Kidney epithelial cell (primary cell): ENCODE measurements at places on chromosomes 5 and 9.

- no peak for DNase-seq
These were observed 204.1 kb downstream of the EBF1 start for GRCh38 chr5:158895588-158895987.

- DNase-seq = no peak
These were observed 798.3 kb downstream of the MAT2B start for GRCh38 chr5:164303646-164304215.

GRCh38 chr9:125145425-125145824 lies 2.1 kb upstream of the SCAI start:
- DNase-seq = no peak

DNA sequence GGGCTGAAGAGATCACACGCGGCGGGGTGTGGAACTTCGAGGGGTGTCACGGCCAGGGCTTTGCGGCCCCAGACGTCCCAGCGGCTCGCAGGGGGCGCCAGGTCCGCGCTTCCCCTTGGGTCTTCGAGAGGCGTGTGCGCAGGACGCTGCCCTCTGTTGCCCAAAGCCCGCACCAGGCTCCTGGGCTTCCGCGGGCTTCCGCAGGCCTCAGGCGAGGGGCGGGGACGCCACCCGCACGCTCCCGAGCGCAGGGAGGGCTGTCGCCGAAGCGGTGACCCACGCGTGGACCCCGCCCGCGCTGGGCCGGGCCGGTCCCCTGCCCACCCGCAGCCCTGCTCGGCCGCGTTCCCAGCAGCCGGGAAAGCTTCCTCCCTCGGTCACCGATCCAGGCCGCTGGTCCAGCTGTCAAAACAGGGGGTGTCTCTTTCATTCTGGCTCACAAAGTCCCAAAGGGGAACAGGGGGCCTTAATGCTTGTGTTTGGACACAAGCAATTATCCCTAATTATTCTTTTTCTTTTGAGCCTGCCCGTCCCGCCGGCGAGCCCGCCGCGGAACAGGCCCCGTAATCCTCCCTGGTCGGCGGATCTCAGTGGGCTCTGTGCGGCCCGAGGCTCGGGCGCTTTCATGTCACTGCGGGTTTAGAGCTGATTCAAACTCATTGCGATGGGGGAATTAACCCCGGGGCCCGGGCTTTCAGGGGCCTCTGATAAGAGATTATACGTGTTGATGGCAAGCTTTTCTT lies 60.6 kb downstream of the TMEM174 start:
- DNase-seq = no peak

DNA sequence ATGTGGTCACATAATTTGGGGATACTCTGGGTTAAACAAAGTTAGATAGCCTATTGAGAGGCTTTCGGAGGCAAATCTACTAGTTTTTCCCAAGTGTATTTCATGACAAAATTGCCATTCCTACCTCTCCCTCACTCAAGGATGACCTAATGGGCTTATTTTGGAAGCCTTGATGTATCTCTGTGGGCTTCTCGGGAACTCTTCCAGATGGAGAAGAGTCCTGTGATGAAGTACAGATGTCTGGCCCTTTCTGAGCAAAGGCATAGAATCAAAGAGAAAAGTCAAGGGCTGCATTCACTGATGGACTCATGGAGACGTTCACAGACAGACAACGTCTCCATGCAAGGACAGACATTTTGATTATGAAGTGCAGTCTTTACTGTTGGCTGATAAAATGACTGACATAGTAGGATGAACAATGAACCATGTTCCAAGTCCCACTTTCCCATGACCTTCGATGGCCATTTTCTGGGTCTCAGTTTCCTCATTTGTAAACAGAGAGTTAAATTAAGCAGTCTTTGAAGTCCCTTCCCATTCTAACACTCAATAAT lies 347.2 kb upstream of the CD180 start:
- DNase-seq = no peak

GRCh38 chr5:179296150-179296821 lies 49.0 kb downstream of the ADAMTS2 start:
- no peak for DNase-seq

- no peak for DNase-seq
These were observed 177.4 kb downstream of the NSG2 start for GRCh38 chr5:174222891-174223290.

DNA sequence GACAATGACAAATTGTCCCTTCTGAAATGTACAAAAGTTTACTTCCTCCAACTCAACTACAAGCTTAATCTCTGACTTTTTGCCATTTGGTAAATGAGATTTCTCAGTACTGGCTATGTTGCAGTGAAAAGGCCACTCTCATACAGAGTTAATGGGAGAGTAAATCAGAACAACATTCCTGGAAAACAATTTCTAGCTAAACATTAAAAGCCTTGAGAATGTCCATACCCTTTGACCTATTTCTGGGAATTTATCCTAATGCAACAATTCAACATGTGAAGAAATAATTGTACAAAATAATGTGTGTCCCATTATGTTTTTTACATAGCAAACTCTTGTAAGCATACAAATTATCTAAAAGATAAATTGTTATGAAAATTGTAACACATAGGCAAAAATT lies 56.3 kb upstream of the SPEF2 start:
- DNase-seq = no peak

GRCh38 chr5:148267962-148268361 lies 632 bp upstream of the SPINK13 start:
- DNase-seq = peak; percentile 51

DNA sequence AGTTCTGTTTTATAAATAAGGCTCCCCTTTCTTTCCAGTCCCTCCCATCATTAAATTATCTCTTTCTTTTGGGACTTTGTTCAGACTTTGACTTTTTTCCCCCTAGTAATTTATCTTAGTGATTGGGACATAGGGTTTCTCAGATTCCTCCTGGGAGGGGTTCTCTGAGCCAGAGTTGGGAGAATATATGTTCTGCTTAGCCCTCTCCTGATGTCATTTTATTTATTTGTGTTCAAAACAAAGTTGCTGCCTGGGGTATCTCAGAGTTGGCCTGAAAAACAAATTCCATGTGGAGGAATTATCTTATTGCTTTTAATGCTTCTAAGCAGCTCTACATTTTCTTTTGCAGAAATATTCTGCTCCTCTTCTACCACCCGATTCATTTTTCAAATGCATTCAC lies 211.0 kb downstream of the PCSK5 start:
- DNase-seq = no peak

DNA sequence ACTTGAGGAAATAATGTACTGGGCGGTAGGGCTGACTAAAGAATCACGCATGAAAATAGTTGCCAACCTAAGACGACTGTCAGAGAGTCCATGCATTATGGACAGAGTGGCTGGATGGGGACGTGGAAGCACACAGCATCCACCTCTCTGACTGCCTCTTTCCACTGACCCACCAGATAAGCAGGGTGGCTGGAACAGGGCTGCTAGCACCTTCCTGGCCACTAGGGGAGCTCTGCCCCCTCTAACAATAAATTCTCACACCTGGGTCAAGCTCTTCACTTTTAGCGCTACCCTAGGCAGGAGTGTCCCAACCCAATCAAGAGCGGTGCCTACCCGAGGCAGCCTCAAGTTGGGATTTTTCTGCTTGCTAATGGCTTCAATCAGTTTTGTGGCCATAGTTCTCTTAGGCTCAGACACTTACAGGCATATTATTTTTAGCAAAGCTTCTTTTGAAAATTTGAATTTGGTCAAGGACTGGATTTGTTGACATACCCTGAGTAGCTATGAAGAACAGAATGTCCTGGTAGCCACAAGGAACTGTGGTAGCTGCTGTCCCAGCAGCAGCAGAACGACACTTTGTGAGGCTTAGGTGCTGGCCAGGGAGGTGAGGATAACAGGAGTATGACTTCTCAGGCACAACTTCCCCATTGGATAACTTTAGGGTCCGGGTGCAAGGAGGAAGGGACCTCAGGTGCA lies 6.9 kb upstream of the TPM2 start:
- no peak for DNase-seq

- DNase-seq = no peak
These were observed 5.1 kb upstream of the CLINT1 start for GRCh38 chr5:157864067-157864466.

- DNase-seq = no peak
These were observed 580.5 kb downstream of the TLE1 start for GRCh38 chr9:81108821-81109220.

DNA sequence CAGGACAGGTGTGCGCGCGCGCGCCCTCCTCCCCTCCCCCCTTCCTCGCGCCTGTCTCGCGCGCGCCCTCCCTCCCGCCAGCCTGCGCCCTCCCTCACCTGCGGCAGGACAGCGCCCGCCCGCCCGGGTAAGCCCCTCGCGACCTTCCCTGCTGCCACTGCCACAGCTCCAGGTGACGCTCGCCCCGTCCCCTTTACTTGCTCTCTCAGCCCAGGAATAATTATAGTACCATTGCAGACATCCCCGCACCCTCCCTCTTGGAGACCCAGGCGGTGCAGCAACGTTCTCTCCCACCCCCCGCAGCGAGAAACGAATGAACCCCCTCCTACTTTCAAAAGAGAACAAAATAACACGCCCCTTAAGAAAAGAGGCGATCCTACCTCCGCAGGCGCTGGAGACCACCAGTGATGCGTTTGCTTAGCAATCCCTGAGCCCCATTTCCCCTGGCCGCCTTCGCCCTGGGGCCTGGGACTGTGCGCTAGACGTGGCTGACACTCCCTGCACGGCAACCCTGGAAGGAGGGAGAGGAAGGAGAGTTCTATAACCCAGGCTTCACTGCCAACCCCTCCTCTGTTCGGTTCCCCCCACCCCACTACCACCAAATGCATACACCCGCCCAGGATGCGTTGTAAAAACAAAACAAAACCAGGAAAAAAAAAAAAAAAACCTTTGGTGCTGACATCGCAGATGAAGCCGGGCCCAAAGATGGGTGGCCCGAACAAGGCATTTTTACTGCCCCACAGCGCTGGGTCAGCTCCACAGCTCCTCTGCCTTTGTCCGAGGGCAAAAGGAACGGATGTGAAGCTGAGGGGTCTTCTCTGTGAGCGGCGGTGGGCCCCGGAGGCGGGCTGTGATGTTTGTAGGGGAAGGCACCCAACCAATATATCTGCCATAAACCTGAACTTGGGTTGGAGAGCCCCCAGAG lies 5.6 kb upstream of the PURA start:
- DNase-seq = no peak

GRCh38 chr5:55694152-55694830 lies 17.8 kb downstream of the SLC38A9 start:
- DNase-seq = no peak

DNA sequence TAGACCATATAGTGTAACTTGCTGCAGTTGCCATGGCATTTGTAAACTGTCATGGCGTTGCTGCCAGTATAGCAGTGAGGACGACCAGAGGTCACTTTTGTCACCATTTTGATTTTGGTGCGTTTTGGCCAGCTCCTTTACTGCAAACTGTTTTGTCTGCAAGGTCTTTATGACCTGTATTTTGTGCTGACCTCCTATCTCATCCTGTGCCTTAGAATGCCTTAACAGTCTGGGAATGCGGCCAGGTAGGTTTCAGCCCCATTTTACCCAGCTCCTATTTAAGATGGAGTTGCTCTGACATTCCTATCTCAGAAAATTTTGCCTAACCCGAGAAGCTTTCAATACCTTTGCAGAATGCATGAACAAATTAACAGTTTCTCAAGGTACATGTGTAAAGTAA lies 914.4 kb upstream of the ACO1 start:
- DNase-seq = no peak

DNA sequence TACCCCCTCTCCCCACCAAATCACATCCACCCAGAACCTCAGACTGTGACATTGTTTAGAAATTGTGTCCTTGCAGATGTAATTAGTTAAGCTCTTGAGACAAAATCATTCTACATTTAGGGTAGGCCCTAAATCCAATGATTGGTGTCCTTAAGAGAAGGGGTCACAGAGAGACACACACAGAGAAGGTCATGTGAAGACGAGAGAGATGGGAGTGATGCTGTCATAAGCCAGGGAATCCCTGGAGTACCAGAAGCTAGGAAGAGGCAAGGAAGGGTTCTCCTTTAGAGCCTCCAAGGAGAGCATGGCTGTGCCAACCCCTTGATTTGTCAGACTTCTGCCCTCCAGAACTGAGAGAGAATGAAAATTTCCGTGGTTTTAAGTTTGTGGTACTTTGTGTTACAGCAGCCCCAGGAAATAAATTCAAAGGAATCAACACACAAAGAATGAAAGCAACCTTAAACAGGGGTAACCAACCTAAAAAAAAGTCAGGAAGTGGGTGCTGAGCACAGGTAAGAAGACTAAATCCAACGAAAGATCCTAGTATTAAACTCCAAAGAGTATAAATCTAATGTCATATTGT lies 33.6 kb downstream of the TIMD4 start:
- DNase-seq = no peak

GRCh38 chr5:72281764-72282499 lies 38.1 kb downstream of the MRPS27 start:
- no peak for DNase-seq
